ENCODE measurements at places on chromosomes 1 and 21. TPM values are rescaled to one million over a fixed set of nuclear protein-coding genes. Genes with fewer than 3 reads are reported as not detected.

DNA sequence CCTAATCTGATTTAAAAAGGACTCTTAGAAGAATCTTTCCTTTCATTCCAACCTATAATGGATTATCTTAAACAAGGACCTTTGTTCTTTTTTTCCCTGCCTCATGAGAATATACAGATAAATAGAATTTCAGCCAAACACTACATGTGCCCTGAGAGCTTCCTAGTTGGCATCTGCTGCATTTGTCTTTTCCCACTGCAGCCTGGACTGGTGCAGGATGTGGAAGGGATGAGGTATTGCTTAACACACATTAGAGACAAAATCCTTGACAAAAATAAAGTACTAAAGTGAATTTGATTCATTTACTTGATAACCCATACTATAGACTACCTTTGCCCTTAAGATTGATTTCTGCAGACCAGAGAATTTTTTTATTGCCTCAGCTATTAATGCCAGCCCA is 59.5 kb downstream of the PALMD start:
- DNase-seq = no peak

DNA sequence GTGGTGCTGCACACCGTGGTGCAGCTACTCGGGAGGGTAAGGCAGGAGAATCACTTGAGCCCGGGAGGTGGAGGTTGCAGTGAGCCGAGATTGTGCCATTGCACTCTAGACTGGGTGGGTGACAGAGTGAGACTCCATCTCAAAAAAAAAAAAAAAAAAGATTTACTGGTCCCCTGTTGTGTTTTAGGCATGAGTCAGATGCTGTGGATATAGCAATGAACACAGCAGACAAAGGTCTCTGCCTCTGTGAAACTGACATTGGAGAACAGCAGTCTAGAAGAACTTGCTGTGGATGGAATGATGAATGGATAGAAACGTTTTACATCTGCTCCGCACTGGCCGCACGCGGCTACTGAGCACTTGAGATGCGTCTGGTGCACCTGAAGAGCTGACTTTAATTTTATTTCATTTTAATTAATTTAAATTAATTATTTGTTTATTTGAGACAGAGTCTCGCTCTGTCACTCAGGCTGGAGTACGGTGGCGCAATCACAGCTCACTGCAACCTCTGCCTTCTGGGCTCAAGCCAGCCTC is 24.5 kb upstream of the EPHA2 start:
- DNase-seq = no peak

- no peak for DNase-seq
Observed at GRCh38 chr1:41385398-41386195, 24.4 kb downstream of the FOXO6 start.

DNA sequence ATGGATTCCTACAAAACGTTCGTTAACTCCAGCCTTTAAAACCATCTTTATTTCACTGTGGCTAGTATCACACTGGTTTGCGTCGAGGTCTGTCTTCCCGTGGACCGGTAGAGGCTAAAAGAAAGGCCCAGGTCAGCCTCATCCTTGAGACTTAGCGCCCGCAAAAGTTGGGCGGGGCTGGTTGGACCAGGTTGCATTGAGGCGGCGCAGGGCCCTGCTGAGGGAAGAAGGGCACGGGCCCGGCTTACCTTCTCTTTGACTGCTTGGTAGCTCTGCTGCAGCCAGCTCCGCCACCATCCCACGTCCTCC is 455 bp downstream of the BSDC1 start:
- no peak for DNase-seq

- no peak for DNase-seq
Observed at GRCh38 chr1:89975540-89976125, 19.3 kb upstream of the ZNF326 start.

- no peak for DNase-seq
Observed at GRCh38 chr1:187306710-187307415, 478.1 kb downstream of the PLA2G4A start.

DNA sequence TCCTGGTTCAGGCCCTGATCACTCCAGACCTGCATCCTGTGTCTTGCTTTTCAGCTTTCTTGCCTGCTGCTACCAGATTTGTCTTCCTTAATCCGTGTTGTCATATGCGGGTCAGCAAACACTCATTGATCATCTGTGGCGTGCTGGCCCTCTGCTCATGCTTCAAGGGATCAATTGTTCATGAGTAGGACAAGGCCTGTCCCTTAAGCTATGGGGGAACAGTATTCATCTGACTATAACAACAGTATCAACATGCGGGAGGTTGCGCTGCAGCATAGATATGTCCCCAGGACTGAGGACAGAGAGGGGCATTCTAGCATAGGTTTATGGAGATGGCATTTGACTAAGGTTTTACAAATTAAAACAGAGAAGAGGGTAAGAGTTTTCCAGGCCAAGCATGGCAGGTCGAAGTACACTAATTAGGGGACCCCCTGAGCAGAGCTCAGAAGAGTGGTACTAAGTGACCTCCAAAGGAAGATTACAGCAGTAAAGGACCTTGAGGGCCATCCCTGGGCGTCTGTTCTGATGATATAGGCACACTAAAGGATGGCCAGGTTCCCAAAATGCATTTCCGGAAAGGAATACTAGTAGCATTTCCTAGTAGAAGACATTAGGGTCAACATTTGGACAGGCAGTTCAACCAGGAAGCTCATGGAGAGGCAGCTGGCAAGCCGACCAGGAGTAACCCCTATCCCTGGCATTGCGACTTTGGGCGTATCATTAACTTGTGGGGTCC is 811 bp upstream of the ZNF672 start:
- no peak for DNase-seq

DNA sequence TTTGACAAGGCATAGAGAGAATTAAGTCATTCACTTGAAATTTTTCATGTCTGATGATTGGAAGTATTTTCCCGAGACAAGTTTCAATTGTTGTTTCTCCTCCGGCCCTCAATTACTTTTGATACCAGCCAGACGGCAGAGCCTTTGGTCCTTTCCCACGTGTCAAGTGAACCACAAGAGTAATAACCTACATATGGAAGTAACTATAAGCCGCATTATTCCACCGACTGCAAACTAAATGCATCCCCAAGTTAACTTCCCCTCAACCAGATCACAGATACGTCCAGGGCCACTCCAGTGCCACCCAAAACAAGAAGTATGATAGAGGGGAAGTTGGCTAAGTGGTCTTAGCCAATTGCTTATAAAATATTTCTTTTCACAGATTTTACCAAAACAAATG is 20.2 kb downstream of the COLGALT2 start:
- DNase-seq = no peak

- no peak for DNase-seq
Observed at GRCh38 chr1:115793162-115793561, 24.6 kb upstream of the CASQ2 start.

GPR161 gene
- 58.5 TPM for total RNA-seq

AQP10 gene
- total RNA-seq = 0.96 TPM

OR2W3 gene
- not detected for total RNA-seq

RGS16 gene
- total RNA-seq = 1.5 TPM

CDC42BPA gene
- 35.3 TPM for total RNA-seq

All from progenitor cell of endocrine pancreas (in vitro differentiated cells).